ENCODE measurements at places on chromosomes 12 and 14.

DNA sequence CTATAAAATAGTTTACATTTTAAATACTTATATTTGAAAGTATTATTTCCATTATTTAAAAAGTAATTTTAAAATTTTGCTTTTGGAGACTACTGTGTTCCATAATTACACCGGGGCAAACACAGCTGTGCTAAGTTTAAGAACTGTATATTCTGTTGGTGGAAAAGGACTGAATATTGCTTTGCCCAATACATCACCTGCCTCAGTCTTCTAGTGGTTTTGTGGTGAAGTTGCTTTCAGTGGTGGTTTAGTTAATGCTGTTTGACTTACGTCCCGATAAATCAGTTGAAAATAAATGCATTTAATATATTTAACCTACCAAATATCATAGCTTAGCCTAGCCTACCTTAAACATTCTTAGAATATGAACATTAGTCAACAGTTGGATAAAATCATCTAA lies 23.4 kb downstream of the FBXO34 start:
- no peak for DNase-seq

DNA sequence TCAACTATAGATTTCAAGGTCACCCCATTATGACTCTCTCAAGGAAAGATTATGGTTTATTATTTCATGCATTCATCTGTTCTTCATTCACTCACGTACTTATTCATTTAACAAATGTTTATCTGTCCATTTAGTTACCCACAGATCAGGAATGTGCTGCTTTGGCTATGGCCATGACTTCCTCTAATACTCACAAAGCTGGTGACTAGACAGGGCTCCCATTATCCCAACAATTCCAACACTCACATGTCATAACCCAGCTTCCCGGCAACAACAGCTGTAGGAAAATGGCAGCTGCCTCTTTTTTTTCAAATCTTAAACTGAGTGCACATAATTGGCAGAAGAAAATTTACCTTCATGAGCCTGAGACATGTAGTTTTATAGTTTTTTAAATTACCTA lies 190.8 kb upstream of the CCDC196 start:
- no peak for DNase-seq

- peak; percentile 31 for DNase-seq
These were observed 220.6 kb upstream of the HMGA2 start for GRCh38 chr12:65603438-65604351.

DNA sequence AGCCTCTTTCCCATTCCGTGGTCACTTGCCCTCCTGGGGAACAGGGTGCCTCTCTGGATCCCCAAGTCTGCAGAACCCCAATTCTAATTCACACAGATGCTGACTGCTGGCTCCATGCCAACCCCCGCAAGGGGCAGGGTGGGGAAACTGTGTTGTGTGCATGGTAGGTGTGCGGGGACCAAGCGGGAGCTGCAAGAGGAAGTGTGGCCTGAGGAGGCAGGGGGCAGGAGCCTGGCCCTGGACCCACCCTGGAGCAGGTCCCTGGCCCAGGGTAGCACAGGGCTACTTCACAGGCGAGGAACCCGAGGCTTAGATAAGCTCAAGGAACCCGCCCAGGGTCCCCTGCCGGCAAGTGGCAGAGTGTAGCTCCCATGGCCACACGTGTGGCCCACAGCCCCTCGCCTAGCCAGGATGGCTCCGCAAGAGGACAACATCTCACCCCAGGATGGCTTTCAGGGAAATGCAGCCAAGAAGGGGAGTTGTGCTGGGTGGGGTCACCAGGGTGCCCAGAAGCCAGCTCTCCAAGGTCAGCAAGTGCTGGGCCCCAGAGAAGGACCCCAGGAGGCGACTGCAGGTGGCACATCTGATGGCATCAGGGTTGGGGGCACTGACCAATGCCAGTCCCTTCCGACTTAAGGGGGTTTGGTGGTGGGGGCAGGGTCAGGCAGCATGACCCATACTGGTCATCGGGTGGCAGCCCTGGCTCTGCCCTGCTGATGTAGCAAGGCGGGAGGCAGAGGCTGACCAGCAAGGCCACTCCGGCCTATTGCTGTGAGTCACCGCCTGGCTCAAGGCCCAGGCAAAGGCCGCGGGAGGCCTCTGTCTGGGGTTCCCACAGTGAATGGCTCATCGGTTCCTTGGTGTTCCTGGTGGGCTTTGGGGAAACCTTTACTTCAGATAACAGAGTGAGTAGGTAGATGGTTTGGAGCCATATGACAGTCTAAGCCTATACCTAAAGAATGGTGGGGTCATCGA lies 37.3 kb upstream of the EML1 start:
- peak; percentile 93 for DNase-seq
